Ecto neural progenitor cell (in vitro differentiated cells): ENCODE measurements at places on chromosomes 7 and 10.

- DNase-seq: peak; percentile 62
Observed at GRCh38 chr10:90911133-90912051, 9.5 kb downstream of the ANKRD1 start.

- DNase-seq: no peak
Observed at GRCh38 chr7:92868683-92869293, 32.4 kb upstream of the CDK6 start.

DNA sequence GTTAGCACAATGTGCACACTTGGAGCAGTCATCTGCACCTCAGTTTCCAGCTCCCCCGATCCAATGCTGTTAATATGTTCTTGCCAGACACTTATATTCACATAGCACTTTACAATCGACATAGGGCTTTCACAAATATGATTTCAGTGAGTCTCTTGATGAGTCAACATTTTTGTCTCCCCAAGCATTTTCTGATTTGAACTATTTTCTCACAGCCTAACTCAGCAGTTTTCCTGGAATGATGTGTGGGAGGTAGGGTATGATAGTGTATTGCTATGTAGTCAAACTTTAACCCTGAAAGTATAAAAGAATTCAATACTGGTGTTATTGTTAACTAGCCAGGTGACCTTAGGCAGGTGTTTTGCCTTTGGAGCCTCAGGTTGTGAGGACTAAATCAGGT lies 82.5 kb upstream of the LRGUK start:
- no peak for DNase-seq

- DNase-seq: no peak
Observed at GRCh38 chr10:49433069-49433468, 37.2 kb upstream of the DRGX start.

DNA sequence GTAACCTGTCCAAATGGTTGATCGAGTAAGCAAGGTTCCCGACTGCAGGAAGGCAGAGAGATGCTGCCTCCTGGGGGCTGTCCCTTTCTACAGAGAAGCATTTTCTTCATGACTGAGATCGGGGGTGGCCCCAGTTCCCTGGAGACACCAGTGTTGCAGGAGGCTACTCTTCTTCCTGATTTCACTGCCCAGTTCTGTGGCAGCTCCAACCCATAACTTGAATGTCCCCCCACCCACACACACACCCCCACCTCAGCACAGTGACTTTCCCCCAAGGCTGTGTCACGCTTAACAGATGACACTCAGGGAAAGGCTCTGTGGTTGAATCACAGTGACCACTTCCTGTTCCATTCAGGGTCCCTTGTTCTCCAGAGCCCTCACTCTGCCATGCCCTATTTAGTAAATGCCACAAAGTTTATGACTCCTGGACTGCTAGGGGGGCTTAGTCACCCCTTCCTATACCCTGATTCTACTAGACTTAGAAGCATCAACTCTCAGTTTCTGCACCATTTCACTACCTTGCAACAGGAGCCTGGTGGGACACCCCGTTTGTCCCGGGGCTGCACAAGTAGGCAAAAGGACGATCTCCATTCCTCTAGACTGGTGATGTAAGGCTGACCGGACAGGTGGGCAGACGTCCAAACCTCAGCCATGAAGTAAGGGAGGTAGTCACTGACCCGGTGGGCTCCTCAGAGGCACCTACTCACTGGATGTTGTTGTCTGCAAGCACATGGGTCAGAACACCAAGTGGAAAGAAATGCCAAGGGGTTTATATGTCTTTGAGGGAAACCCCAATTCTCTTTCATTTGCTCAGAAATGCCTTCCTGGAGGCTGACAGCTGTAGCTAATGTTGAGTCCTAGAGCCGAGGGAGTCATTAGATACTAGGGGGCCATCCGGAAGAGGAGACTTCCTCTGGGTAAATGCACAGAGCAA lies 31.3 kb upstream of the SMC3 start:
- DNase-seq: no peak
